NCI-H187 treated with DMSO at 0.1 percent for 48 hours (cell line): ENCODE measurements at places on chromosomes 2 and 18.

- DNase-seq = no peak
These were observed 13.1 kb upstream of the SATB2 start for GRCh38 chr2:199470672-199471442.

GRCh38 chr18:76348267-76349066 lies 146.6 kb downstream of the ZNF516 start:
- no peak for DNase-seq

GRCh38 chr2:196286821-196287220 lies 115.4 kb upstream of the STK17B start:
- no peak for DNase-seq

GRCh38 chr2:142472382-142472781 lies 341.6 kb upstream of the LRP1B start:
- no peak for DNase-seq
